ENCODE measurements at places on chromosomes 13 and 19. TPM values are rescaled to one million over a fixed set of nuclear protein-coding genes. Genes with fewer than 3 reads are reported as not detected.

Gene SHD
- not detected for total RNA-seq

Gene SULT2A1
- not detected for total RNA-seq

Gene LILRA1
- not detected for total RNA-seq

Gene IL12RB1
- not detected for total RNA-seq

Gene METTL21C
- total RNA-seq: not detected

Gene ZNF69
- total RNA-seq: 0.63 TPM

Gene IGFL1
- 0.37 TPM for total RNA-seq

Gene FAM216B
- not detected for total RNA-seq

Gene NLRP4
- not detected for total RNA-seq

Gene TSSK6
- total RNA-seq: 0.79 TPM

Gene COX6B1
- 703 TPM for total RNA-seq

Gene ZNF729
- total RNA-seq: not detected

Gene CACNG7
- total RNA-seq: not detected

Gene NCR1
- total RNA-seq: not detected

Gene CARM1
- total RNA-seq: 47.0 TPM

Gene IL11
- total RNA-seq: 6.1 TPM

Gene GIPR
- total RNA-seq: 3.7 TPM

Gene TMEM255B
- total RNA-seq: 0.42 TPM

Gene LRFN3
- 6.5 TPM for total RNA-seq

Gene TJP3
- 10.6 TPM for total RNA-seq

Gene MYADM
- total RNA-seq: 24.8 TPM

Gene TEX26
- total RNA-seq: not detected

Gene FAM83E
- 2.0 TPM for total RNA-seq

Gene ZSCAN5B
- not detected for total RNA-seq

Gene HS6ST3
- not detected for total RNA-seq

Gene URAD
- total RNA-seq: not detected

Gene ATP8A2
- under 0.01 TPM for total RNA-seq

Gene TPTE2
- total RNA-seq: not detected

Measured in airway epithelial cell (primary cell).